Foreskin melanocyte (primary cell): ENCODE measurements at places on chromosomes 6 and 20.
A peak's percentile ranks its signal among the peaks of the same experiment; 100 is the strongest.

GRCh38 chr6:125637207-125637606 lies 112.2 kb upstream of the HEY2 start:
- DNase-seq, result peak; percentile 89

- DNase-seq, result no peak
These were observed 38.0 kb downstream of the SCGN start for GRCh38 chr6:25689966-25690365.

- DNase-seq, result peak; percentile 1
These were observed 80.9 kb upstream of the HTR1E start for GRCh38 chr6:86856379-86856778.

DNA sequence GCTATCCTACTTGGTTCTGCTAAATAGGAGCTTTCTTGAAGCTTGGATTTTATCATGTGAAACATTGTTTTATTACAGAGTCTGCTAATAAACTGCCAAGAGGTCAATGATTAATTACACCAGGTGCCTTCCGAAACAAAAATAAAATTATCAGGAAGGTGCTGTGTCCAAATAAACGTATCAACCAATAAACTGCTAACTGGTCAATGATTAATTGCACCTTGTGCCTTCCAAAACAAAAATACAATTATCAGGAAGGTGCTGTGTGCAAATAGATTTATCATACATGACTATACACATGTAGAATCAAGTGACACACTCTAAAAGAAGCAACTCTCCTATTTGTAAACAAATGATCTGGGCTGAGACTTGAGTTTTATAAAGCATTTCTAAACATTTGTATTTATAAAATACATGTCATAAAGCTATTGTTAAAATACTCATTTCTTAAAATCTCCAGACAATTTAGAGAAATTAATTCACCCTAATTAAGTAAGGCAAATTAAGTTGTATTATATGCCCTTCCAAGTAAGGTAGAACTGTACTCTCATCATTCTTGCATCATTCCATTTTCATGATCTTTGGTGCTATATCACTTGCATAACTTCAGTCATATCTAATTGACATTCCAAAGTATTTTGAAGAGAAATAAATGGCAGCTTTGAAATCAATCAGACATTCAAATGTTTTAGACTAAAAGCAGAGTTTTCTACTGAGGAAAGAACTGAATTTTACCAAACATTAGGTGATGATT lies 26.8 kb downstream of the SPTLC3 start:
- no peak for DNase-seq

DNA sequence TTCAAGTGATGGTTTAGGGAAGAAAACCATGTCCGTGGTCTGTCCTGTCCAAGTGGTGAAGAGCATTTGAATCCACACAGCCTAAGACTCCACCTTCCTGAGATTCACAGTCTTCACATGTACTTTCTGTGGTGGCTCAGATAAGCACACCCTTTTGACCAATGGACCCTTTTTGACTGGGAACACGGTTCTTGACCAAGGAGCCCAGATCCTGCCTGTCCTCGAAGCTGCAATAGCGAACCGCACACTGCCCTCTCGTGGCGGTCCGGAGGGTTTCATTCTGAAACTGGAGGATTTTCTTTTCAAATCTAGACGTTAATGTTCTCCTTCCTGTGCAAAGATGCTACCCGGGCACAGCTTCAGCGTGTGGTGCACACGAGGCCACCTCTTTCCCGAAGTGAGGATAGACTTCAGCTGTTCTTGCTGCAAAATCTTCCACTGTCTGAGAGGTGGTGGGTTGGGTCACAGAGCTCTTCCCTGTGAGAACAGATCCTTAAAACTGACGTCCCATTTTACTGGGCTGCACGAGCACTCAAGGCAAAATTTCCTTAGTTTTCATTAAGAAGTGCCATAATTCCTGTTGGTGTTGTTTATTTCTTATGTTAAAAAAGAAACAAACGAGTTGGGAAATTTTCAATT lies 90.5 kb downstream of the SYNJ2 start:
- peak; percentile 69 for DNase-seq

DNA sequence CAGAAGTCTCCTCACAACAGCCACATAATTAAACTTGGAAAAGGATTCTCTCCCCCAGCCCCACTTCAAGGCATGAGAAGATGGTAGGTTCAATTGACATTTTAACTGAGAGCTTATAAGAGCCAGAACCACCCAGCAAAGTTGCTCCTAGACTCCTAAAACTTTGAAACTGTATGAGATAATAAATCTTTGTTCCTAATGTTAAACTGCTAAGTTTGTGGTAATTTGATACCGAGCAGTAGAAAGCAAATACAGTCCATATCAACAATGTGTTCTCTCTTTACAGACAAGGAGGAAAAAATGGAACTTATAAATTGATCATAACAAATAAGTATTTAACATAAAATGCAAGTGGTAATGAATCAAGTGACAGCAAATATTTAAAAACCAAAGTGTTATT lies 831.8 kb downstream of the MAFB start:
- no peak for DNase-seq

GRCh38 chr20:20795119-20795518 lies 82.7 kb upstream of the RALGAPA2 start:
- DNase-seq, result no peak
